ENCODE measurements at places on chromosomes 7 and 10.

DNA sequence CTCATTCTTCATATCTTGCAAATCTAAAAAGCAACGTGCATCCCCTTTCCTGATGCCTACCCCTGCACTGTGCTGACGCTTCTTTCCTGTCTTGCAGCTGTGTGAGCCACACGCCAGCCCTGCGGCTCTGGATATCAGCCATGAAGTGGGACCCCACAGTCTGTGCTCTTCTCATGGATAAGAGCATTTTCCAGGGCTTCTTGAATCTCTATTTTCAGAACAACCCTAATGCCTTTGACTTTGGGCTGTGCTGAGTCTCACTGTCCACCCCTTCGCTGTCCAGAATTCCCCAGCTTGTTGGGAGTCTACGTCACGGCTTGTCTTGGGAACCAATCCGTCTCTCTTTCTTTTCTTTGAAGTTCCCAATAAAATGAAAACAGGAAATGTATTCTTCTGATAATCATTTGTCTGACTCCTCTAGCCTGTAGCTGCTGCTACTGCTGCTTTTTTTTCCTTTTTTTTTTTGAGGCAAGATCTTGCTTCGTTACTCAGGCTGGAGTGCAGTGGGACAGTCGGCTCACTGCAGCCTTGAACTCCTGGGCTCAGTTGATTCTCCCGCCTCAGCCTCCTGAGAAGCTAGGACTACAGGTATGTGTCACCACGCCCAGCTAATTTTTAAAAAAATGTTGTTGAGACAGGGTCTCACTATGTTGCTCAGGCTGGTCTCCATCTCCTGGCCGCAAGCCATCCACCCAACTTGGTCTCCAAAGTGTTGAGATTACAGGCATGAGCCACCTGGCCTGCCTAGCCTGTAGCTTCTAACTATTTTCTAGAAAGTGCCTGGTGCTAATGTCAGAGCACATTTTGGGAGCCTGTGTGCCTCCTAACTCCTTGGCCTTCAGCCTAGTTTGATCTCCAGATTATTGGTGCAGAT is 30.3 kb downstream of the GSTO2 start:
- no peak for DNase-seq

DNA sequence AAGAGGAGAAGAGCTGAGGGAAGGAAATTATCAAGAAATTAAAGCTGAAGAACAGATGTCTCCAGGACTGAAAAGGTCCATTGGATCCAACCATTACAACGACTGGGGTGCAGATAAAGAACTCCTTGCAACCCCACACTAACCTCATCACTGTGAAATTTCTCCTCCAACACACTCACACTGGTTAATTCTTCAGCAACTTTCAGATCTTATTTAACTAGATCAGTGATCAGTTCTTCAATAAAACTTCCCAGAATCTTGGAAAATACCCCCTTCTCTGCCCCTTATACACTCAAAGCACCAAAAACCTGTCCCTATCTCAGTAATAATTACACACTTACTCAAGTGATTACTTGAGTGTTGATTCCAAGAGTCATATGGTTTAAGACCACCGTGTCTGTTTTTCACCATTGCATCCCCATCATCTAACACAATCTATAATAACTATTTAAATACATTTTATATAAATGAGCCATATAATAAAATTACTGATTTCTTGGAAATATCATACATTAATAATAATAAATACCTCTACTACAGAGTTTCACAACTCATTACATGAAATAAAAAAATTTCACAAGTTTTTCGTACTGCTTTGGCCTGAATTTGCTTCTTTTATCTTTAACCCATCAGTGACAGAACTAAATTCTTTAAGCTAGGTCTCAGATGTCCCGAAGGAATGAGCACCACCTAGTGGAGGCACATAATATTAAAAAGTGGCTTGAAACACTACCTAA is 123.7 kb downstream of the MPP7 start:
- DNase-seq: no peak

DNA sequence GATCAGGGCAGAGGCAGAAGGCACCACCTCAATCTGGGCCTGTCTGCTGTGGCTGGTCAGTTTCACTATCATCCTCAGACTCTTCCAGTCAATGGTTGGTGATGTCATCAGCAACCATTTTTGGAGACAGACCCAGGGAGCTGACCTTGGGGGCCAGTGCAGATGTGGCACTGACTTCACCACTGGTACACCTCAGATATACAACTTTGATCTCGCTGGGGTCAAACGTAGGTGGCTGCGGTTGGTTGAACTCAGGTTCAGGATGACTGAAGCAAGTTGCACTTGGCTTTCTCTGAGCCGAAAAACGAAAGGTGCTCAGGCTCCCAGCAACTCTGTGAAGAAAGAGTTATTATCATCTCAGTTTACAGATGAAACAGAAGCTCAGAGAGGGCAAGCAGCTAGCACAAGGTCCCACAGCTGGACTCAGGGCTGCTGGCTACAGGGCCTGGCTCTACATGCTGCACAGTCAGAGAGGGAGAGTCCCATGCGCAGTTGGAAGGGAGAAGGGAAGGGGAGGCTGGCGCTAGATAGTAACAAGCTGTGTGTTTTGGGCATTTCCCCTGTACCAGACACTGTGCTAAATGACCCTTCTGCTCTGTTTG is 27.2 kb downstream of the ANKRD16 start:
- DNase-seq: no peak

DNA sequence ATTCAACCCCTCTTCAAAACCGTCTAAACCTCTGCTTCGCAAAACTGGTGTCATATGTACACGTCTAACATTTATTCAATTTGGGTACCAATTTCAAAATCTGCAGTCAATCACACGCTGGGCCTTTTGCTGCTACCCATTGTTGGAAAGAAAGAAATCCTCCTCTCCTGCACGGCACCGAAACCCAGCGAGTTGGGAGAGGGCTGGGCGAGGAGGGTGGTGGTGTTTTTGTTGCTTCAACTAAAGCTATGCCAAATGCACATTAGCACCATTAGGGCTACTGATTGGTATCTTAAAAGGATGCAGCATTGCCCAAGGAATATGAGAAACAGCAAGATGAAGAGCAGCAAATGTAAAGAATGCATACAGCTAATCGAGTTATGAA is 7.8 kb downstream of the EBF3 start:
- DNase-seq: no peak

DNA sequence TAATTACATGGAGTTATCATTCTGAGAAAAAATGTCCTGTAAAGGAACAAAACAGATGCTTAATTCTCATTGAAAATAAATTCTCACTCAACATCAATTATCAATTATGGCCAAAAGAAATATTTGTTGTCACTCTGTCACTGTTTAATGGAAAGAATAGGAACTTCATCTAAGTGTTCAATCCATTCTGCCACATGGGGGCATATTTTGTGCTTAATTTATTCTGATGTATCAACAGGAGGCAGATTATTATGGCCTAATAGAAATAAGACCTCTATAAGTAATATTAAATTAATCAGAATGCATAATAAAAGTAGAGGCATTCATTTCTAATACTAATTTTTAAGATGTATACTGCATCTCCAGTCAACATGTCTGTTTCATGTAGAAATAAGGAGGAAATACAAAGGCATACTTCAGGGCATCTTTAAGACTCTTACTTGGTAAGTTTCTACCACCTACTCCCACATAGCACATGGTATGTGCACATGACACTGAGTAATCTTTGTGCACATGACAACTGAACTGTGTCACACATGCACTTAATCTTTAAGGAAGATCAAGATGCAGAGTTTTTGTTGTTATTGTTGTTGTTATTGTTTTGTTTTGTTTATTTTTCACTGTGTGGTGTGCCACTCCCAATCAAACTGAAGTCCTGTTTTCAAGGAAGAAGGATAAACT is 420.4 kb upstream of the SEMA3A start:
- no peak for DNase-seq

DNA sequence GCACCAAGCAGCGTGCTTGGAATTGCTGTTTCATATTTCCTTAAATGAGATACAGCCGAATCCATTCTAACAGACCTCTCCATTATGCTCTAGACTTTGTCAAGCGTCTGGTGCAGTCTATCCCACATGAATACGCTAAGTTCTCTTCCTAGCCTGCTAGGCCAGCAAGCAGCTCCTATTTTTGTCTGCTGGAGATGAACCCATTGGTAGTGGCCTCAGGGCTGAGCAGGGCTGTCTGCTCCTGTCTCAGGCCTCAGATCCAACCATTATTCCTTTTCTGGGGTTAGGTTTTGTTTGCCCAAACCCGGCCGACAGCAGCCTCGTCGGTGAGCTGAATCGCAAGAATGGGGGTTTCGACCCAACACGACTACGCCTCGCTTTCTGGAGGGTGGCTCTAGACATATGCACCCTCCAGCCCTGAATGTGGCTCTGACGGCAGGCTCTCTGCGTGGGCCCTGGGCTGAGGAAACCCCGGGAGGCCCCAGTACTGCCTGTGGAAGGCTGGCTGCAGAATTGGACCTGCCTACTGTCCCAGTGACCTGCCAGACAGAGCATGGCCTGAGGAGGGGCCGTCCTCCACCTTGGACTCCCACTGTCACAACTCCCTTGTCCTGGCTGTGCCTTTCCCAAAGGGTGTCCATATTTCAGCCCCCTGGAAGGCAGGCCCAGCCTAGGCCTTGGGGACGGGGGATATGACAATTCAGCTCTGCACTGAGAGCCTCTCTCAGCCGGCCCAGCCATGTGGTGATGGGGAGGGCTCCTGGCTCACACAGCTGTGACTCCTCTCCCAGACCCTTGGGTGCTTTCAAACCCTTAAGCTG is 267.9 kb upstream of the TCERG1L start:
- no peak for DNase-seq

- no peak for DNase-seq
These were observed 154.8 kb downstream of the GRK5 start for GRCh38 chr10:119362122-119362521.

DNA sequence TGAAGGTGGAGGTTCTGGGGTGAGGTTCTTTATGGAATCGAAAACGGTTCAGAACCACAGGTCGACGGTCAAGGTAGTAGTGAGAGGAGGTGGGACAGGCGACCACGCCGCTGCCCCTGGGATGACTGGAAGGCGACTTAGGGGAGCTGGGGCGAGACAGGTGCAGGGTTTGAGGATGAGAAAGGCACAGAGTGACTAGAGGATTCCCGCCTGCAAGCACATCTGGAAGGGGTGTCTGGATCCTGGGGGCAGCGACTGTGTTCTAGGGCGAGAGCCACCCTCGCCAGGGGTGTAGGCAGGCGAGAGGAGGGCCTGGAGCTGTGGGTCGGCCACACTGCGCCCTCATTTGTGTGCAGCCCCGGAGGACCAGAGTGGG is 468 bp upstream of the IRF5 start:
- DNase-seq: no peak

DNA sequence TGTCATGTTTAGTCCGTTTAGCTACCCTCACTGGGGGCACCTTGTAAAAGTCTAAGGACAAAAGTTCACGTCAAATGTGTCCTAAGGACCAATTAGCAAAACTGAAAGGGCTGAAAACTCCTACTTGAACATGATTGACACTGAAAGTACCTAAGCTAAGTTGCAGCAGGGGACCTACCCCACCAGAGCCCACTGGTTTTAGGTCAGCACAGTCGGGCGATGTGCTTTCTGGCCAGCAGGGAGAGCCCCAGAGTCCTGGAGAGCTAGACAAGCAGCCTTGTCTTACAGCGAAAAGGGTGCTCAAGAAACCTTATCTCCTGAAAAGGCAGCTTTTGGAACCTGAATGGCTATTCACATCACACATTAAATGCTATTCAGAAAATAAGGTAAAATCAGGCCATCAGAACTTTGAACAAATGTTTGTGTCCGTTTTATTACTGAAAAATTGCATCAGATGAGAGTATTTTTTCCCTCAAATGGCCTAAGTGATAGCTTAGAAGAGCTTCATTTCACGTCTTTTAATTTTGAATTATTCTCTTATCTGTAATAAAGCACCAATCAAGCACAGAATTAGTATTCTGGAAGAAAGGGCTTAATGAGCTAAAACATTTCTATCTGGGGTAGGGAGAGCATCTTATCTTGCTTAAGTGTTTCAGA is 52.2 kb upstream of the MKI67 start:
- no peak for DNase-seq
